ENCODE measurements at places on chromosomes 5 and 9. TPM values are rescaled to one million over a fixed set of nuclear protein-coding genes. Genes with fewer than 3 reads are reported as not detected.

The IL31RA gene
- under 0.01 TPM for total RNA-seq

The SPATA6L gene
- 4.7 TPM for total RNA-seq

The PCDH12 gene
- not detected for total RNA-seq

The RICTOR gene
- 24.0 TPM for total RNA-seq

The PARP8 gene
- total RNA-seq, result 27.7 TPM

The OCLN gene
- 2.0 TPM for total RNA-seq

The SMIM33 gene
- total RNA-seq, result not detected

The AK3 gene
- total RNA-seq, result 29.8 TPM

The GRAMD2B gene
- total RNA-seq, result 102 TPM

The CER1 gene
- total RNA-seq, result not detected

The TRIP13 gene
- 9.2 TPM for total RNA-seq

The SLC36A3 gene
- total RNA-seq, result not detected

The PCDHA7 gene
- total RNA-seq, result 0.54 TPM

Data from placental epithelial cell (primary cell).